Activated CD4-positive, alpha-beta T cell treated with anti-CD3 and anti-CD28 coated beads, Interleukin-2, amount 50 U/mL, for 16 hours (primary cell): ENCODE measurements at places on chromosomes 1 and 21.

GRCh38 chr1:67085326-67085725 is 31.4 kb upstream of the SLC35D1 start:
- DNase-seq: no peak

GRCh38 chr21:42746240-42746592 is 92.8 kb downstream of the PDE9A start:
- no peak for DNase-seq

DNA sequence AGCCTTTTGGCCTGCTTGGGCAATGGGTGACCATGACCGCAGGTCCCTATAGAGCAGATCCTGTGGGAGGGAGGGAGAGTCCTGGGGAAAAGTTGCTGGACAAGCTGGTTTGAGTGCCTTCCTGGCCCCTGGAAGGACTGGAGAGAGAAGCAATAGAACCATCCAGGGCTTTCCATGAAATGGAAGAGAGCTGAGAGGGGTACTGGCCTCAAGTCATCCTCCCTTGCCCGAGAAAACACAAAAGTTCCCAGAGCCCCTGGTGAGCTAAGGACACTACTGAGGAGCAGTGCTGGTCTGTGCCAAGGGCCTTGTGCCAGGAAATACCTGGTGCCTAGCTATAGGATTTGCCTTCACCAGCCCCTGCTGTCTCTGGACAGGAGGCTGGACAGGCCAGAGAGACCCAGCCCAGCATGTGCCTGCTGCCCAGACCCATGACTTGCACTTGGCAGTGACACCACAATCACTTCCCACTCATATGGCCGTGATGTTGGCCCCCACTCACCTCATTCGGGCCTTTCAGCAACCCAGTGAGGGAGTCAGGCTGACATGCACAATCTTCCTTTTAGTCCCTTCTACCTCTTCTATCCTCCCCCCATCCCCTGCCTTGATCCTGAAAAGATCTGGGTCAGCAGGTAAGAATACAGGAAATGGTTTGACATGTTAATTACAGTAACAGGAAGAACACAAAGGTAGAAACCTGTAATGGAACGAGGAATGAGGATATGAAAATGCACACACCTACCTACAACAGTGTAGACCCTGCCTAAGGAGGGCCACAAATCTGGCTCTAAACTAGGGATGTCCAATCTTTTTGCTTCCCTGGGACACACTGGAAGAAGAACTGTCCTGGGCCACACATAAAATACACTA is 7.0 kb downstream of the SH3BP5L start:
- DNase-seq: no peak

DNA sequence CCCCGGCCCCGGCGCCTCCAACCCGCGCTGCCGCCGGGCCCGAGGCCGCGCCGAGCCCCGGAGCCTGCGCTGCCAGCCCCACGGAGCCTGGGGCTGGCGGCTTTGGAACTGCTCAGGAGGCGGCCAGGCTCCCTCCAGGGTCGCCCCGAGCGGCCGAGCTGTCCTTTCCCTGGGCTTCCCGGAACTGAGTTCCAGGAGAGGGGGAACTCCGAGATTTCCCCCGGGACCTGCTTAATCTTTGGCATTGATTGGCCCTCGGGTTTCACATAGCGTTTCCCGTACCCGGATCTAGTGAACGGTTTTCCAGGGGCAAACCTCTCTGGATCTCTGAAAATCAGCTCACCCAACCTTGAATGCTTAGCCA is 504 bp downstream of the H6PD start:
- DNase-seq: peak; percentile 8

GRCh38 chr1:46301808-46302640 is 1.4 kb downstream of the LRRC41 start:
- peak; percentile 60 for DNase-seq

- DNase-seq: no peak
Observed at GRCh38 chr1:150352866-150353265, 11.1 kb upstream of the RPRD2 start.

GRCh38 chr1:79646880-79647279 is 640.4 kb upstream of the ADGRL4 start:
- no peak for DNase-seq

DNA sequence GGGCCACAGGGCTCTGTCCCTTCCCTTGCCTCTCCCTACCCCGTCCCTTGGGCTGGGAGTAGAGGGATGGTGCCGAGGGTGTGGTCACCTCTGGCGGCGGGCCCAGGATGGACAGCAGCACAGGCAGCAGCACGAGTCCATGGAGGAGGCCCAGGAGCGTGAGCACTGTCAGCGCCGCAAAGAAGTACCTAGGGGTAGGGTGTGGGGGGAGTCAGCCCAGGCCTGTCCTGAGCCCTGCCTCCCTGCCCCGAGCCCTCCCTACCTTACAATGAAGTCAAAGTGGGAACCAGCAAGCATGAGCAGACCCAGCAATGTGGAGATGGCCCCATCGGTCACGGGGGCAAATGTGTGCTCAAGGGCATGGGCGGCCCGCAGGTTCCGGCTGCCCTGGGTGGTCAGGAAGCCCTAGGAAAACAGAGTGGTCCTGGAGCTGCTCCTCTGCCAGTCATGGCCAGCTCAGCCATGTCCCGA is 14.7 kb downstream of the BTBD19 start:
- no peak for DNase-seq

DNA sequence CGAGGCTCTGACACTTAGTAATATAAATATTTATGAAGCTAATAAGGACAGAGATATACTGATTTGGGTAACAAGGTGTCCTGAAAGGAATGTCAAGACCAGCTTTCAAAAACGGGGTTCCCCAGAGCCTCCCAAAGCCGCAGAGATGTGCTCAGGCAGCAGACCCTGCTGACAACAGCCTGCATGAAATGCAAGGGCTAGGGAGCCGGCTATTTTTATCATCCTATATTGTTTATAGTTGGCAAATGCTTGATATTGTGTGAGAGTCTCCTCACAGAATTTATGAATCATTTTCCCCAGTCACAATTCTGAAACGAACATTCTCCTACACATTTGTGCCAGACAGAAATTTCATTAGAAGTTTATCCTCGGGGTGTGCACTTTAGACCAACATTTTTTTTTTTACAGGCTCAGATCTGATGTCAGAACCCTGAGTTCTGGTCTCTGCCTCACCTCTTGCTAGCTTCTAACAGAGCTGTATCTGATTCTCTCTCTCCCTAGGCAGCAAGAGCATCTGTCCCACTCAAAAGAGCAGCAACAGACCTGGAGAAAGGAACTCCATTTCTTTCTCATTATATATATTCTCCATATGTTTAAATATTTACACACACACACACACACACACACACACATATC is 302.3 kb upstream of the PLD5 start:
- no peak for DNase-seq

DNA sequence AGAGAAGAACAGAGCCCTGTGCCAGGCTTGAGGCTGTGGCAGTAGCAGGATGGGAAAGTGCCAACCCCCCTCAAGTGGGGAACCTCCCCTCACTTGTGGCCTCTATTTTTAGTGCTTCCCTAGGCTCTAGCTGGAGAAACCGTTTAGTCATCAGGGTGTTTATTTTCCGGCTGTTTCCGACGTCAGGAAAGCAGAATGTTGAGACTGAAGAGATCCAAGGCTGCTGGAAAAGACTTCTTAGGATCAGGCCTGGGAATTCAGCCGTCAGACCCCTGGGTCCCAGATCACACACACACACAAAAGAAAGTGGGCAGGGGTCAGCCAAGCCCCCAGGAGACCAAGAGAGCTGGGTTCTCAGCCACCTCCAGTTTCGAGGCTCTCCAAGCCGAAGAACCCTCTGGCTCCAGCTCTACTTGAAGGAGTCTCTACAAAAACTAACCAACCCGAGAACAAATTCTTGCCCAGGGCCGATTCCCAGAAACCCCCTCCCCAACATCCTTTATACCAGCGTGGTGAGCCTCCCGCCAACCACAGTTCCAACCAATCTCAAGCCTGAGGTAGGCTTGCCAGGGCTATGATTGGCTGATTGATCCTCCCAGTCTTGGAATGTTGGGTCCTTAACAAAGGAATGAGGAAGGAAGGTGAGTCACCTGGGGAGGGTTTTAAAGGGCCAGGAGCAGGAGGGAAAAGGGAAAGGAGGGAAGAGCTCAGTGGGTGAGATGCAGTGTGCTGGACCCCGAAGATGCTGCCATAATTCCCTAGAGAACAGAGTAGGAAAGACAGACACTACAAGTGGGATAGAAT is 2.5 kb upstream of the MEF2D start:
- no peak for DNase-seq

DNA sequence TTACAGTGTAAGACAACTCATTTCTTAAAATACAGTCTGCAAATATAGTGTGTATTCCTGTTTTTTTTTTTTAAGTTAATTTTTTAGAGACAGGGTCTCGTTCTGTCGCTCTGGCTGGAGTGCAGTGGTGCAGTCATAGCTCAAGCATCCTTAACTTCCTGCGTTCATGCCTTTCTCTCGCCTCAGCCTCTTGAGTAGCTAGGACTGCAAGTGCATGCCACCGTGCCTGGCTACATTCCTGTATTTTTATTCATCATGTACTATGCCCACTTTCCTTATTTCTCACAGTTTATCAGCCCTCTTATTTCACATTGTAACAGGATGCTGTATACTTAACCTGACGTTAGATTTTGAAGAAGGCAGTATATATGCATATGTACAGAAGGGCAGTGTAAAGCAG is 26.7 kb downstream of the MIER1 start:
- DNase-seq: no peak
